Posterior cingulate gyrus (tissue), 11 donors: ENCODE measurements at places on chromosomes 2 and 18.

GRCh38 chr18:45733535-45733934 lies 9.6 kb downstream of the SLC14A1 start:
- no peak for DNase-seq

DNA sequence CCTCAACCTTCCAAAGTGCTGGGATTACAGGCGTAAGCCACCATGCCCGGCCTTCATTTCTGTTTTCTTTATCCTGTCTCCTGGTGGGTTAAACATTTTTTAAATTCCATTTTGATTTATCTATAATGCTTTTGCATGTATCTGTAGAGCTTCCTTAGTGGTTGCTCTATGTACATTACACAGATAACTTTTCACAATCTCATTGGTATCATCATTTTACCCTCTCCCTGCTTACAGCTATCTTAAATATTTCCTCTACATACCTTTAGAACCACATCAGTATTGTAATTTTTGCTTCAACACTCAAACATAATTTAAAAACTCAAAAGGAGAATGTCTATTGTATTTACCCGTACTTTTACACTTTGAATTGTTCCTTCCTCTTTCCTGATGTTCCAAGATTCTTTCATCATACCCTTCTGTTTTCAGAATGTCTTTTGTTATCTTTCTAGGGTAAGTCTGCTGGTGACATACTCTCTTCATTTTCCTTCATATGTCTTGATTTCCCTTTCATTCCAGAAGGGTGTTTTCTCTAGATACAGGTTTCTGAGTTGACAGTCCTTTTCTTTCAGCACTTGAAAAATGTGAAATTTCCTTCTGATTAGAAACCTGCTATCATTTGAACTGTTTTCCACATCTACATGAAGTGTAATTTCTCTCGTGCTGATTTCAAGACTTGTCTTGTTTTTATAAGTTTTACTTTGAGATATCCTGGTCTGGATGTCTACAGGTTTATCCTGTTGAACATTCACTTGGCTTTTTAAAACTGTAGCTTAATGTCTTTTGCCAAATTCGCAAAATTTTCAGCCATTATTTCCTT lies 21.9 kb downstream of the PPP3R1 start:
- no peak for DNase-seq

DNA sequence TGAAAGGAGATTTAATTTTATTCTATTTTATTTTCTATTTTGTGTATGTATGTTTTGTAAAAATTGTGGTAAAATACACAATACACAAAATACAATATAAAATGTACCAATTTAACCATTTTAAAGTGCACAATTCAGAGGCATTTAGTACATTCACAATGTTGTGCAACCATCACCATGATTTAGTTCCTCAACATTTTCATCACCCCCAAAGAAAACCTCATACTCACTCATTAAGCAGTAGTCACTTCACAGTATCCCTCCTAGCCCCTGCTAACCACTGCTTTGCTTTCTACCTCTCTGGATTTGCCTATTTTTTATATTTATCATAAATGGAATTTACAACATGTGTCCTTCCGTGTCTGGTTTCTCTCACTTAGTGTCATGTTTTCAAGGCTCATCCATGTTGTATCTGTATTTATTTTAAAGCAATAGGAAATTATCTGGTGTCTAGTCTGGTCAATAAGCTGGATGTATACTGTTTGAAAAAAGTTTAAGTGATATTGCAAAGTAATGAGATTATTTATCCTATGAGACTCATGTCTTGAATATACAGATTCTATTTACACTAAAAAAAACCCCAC lies 77.9 kb upstream of the GLS start:
- DNase-seq: no peak

DNA sequence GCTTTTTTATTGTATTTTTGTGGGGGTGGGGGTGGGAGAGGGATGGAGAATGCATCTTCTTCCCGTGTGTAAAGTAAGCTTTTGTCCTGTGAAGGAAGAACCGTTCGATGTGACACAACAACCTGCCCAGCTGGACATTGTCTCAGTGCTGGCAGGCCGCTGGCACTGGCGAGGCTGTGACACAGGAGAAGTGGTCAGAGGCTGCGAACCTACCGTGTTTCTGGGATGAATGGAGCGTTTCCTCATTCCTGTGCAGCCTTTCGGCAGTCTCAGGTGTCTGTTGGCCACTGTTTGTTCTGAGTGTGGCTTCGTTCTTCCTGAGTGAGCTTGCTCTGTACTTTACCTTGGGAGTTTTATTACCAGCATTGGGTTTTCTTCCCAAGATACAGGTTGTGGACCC lies 8.0 kb downstream of the RAMP1 start:
- DNase-seq: no peak

GRCh38 chr2:46843316-46843715 lies 72.3 kb downstream of the MCFD2 start:
- no peak for DNase-seq

- no peak for DNase-seq
Observed at GRCh38 chr2:80529466-80530165, 225.1 kb upstream of the LRRTM1 start.

DNA sequence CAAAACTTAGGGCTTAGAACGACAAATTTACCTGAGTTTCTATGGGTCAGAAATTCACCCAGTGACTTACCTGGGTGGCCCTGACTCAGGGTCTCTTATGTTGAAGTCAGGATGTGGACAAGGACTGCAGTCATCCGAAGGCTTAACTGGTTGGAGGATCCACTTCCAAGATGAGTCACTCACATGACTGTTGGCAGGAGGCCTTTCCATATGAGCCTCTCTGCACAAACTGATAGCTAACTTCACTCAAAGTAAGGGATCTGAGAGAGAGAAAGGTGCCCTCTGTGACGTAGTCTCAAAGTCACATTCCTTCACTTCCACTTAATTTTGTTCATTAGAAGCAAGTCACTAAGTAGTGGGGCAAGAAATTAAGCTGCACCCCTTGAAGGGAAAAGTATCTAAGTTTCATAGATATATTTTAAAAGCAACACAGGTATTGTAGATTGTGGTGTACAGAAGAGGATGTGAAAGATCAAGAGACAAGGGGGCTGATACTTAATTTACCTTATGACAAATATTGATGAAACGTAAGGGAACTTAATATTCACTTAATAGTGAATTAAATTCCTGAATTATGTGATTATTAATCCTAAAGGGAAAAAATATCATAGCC lies 48.4 kb downstream of the TANK start:
- DNase-seq: no peak

GRCh38 chr2:50987616-50988313 lies 44.2 kb downstream of the NRXN1 start:
- DNase-seq: no peak

- no peak for DNase-seq
Observed at GRCh38 chr18:8463791-8464190, 145.4 kb upstream of the RAB12 start.

DNA sequence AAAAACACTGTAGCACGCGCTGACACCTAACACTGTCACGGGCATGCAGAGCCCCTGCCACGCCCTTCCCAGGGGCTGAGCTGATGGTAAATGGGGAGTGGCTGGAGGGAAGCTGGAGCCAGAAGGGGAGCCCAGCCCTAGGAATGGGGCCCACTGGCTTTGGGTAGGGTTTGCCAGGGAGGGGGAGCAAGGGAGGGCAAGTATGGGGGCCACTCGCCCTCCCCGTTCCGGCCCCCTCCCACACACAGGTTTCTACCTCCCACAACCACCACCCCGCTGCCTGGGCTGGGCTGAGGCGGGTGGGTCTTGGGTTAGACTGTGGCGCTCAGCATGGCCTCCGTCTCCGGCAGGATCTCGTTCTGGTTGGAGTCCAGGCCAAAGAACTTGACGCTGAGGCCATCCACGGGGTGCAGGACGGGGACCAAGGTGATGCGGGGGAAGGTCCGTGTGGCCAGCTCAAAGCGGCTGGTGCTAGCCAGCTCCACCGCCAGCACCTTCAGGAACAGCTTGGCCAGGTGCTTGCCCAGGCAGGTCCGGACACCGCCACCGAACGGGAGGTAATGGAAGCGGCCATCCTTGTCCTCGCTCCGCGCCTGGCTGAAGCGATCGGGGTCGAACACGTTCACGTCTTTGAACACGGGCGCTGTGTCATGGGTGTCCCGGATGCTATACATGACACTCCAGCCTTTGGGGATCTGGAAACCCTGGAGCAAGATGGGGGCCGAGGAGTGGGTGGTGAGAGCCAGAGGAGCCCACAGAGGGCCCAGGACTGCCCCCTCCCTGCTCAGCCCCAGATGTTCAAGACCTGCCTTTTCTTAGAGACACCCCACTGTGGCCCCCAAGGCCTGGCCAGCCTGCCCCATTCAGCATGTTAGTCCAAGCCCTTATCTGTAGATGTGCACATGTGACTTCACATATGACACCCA lies 15.5 kb downstream of the CYP26B1 start:
- DNase-seq: peak; percentile 5

DNA sequence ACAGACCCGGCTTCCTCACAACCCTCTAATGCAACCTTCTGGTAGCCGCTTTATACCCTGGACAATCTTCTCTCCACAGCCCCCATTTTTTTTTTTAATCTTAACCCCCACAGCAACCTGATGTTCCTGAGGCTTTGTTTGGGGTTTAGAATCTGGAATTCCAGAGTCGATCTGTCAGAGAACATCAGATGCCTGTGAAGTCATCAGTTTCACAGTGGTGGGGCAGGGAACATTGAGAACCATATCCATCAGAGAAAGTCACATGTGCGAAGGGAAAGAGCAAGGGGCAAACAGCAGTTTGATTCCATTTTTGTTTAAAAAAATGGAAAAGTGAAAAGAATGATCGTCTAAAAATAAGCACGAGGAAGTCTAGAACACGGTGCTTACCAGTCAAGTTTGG lies 20.6 kb downstream of the NPAS2 start:
- DNase-seq: no peak

DNA sequence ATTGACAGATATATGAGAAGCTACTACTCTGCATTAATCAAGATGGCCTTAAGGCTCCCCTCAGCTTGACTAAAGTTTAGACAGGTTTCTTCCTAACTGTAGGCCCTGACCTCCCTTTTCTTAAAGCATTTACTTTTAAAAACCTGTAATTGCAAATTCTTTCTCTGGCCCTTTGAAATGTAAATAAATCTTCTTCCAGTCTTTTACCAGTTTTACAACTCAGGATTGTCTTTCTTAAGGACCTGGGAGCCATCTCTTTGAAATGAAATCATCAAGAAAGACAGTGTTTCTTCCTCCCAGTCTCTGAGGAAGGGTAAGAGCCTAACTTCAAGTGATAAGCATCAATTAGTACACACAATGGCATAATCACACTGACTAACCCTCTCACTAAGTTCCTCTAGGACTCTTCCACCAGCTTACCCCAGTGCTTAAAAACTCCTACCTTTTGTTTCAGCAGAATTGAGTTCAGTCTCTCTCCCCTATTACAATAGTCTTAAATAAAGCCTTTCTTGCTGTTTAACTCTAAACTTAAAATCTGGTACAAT lies 58.7 kb upstream of the CDH20 start:
- DNase-seq: no peak

- no peak for DNase-seq
Observed at GRCh38 chr2:126639276-126639675, 16.7 kb upstream of the GYPC start.

- no peak for DNase-seq
Observed at GRCh38 chr2:47870641-47871540, 35.4 kb downstream of the FBXO11 start.

- DNase-seq: no peak
Observed at GRCh38 chr2:147603876-147604275, 241.0 kb upstream of the ACVR2A start.

DNA sequence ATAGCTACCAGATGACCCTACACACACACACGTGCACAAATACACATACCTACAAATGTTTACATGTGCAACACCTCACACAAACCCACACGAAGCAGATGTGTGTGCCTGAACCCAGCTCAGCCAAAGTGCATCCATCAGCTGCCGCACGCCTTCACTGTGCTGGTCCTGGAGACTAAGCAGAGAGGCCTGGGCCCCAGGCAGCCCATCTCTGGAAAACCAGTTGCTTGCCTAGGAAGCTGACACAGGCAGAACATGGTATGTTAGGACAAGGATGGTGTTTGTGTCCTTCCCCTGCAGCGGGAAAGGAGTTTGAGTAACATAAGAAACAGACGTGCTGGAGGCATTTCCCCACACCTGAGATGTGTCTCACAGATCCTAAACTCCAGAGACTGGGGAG lies 86.7 kb downstream of the SEPTIN10 start:
- DNase-seq: no peak

GRCh38 chr2:36357847-36358659 lies 2.5 kb downstream of the CRIM1 start:
- DNase-seq: no peak

GRCh38 chr2:181458871-181459270 lies 1.7 kb downstream of the ITGA4 start:
- no peak for DNase-seq

DNA sequence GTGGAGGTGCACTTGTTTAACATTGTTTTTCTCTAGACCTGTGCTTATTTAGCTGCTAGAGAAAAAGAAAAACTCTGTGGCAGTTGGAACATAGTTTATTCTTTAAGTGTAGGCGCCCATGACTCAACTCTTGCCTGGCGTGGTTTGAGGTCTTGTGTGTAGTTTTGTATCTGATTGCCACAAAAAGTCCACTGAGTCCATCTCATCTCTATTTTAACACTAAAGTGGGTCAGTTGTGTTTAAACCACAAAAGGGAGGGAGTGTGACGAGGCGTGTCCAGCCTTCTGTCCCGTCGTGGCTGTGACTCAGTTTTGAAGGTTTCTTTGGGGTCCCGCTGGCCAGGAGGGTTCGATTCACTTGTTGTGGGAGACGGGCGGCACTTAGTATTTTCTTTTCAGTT lies 15.3 kb upstream of the UGT1A9 start:
- DNase-seq: no peak

DNA sequence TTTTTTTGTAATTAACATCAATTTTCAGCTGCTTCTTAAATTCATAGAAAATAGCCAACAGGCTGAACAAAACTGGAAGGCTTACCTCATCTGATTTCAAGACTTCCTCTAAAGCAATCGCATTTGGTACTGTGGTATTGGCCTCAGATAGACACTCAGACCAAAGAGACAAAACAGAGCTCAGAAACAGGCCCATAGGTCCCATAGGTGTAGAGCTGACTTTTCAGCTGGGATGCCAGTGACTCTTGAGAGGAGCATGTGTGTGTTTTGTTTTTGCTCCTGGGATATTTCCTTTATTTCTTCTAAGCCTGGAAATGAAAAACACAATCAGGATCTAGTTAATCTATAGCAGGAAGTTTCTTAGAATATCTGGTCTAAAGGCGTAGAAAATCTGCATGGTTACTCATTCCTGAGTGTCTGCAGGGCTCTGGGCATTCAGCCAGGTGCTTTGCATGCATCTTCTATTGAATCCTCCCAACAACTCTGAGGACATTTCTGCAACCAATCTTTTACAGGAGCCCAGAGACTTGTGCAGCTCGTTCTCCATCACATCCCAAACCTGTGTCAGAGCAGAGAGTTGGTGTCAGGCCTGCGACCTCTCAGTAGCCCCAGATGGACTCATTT lies 190.8 kb downstream of the RTP5 start:
- DNase-seq: no peak

DNA sequence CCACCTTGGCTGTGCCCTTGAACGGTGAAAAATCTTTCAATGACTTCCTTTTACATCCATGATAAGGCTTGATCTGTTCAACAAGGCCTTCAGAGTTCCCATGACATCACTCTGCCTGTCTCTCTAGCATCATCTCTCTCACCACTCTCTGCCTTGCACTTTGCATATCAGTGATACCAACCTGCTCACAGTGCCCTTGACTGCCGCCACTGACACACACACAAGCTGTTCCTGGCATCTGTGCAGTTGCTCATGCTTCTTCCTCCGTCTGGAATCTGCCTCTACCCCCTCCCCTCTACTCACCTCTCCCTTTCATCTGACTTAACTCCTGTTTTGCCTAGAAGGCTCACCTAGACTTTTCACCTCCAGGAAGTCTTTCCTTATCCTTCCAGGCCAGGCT lies 79.1 kb upstream of the SEC11C start:
- no peak for DNase-seq
